ENCODE measurements at places on chromosomes 6 and 20.
A peak's percentile ranks its signal among the peaks of the same experiment; 100 is the strongest.

DNA sequence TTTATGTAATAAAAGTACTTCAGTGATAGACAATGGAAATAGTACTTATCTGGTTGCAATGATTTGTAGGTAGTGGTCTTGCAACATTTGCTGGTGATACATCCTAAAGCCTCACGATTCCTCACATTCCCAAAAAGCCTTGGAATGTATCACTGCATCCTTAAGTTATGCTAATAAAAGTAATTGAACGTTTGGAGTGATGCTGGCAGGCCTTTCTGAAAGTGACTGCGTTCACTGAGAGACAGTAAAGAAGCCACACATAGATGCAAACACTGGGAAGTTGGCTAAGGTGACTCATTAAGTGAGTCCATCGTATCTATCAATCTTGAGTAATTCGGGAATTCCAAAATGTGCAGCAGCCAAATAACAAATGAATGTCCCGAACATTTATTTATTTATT lies 444.1 kb upstream of the SOX4 start:
- no peak for DNase-seq

DNA sequence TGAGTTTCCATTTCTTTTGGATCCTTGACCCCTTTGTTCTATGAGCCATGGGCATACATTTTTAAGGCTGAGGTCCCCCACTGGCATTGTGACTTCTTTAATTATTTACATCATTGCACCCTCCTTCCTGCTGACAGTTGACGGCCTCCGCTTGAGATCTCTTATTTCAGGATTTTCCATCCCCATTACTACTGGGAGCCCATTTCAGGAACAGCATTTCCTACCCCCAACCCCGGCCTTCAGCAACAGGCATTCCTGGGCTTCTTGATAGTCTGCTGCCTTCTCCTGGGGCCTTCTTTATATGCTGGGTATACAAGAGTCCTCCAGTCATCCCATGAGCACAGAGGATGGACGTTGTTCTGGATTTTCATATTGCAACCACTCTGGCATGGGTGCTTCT lies 3.8 kb downstream of the ULBP1 start:
- DNase-seq: no peak

DNA sequence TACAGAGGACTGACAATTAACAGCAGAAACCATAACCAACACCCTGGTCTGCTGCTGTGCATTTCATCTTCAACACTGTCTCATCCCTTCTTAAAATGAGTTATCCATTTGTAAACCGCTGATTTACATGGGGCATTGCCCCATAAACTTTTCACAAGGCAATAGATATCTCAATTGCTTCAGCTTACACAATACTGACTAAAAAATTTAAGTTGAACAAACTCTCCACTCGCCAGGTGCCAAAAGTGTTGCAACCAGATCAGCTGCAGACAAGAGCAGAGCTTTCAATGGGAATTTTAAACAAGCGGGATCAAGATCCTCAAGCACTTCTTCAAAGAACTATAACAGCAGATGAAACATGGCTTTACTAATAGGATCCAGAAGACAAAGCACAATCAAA lies 183.0 kb downstream of the TASP1 start:
- DNase-seq: no peak

GRCh38 chr6:137866200-137866913 lies 702 bp upstream of the TNFAIP3 start:
- no peak for DNase-seq

GRCh38 chr6:43702534-43703440 lies 15.2 kb upstream of the MRPS18A start:
- DNase-seq: peak; percentile 91

- no peak for DNase-seq
These were observed 347.8 kb upstream of the HS3ST5 start for GRCh38 chr6:114690625-114691024.

DNA sequence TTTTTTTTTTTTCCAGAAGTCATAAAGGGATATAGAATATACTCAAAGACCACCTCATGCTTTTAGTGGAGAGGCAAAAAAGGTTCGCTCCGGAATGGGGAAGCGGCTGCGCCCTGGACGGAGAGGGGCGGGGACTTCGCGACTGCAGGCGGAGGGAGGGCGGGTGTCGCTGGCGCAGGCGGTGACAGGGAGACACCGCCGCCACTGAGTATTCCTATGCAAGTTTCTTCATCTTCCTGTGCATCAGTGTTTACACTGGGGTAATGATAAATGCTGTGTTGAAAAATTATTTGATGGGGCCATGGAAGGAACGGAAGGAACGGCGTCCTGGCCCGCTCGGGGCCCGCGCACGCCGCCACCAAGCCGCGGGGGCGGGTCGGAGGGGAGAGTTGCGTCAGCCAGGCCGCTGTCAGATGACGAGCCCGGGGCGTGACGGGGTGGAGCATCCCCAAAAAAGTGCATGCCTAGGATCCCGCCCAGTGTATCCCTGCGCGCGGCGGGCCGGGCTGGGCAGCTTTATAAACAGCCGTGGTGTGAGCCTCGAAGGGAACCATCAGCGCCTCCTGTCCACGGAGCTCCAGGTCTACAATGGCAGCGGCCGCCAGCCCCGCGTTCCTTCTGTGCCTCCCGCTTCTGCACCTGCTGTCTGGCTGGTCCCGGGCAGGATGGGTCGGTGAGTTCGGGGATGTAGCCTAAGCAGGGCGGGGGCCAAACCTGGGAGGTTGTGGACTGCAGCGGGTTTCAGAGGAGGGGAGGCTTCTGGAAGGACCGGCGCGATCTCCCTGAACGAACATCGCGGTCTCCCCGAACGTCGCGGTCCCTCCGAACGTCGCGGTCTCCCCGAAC lies at the start of gene ULBP1:
TSS of gene ULBP1 (plus strand) at position 482 of the 846 bp plus-strand sequence. CDS start at position 589, 107 bp downstream.
- DNase-seq: peak; percentile 67

DNA sequence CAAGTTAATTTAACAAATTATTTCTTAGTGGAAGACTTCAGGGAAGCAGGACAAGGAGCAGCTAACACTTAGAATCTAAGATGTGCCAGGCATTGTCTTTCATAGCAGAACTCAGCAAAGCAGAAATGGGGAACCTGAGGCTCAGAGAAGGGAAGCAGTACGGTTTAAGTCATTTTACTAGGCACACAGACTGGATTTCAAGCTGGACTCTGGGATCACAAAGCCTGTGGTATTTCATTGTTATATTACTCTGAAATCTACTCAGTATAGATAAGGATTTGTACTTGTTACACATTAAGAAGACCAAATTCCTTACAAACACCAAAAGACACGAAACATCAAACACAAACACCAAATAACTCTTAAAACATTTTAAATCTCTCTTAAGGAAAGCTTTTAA lies 199.6 kb downstream of the ISM1 start:
- DNase-seq: no peak

DNA sequence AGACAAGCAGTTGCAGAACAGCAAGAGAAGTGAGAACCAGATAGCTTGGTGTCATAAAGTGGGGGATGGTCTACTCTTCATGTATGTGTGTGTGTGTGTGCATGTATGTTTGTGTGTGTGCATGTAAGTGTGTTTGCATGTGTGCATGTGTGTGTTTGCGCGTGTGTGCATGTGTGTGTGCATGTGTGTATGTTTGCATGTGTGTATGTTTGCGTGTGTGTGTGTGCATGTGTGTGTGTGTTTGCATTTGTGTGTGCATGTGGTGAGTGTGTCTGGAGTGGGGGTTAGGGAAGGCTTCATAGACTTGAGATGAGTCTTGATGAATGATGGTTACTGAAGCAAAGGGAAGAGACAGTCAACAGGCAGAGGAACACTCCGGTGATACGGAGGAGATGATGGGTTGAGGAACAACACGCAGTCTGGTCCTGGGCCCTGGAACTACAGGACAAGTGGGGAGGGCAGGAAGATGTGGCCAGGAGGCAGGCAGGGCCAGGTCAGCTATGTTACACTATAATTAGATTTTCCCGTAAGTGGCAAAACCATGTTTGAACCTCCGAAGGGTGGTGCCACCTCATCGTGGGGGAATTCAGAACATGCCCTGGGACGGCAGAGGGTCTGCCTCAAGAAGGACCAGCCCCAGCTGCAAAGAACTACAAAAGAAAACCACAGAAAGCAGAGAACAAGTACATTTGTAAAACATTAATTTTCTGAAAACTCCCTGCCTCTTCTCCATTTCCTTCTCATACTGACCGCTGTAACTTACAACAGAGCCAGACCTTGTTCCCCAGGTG lies 38.7 kb upstream of the PDE10A start:
- no peak for DNase-seq

DNA sequence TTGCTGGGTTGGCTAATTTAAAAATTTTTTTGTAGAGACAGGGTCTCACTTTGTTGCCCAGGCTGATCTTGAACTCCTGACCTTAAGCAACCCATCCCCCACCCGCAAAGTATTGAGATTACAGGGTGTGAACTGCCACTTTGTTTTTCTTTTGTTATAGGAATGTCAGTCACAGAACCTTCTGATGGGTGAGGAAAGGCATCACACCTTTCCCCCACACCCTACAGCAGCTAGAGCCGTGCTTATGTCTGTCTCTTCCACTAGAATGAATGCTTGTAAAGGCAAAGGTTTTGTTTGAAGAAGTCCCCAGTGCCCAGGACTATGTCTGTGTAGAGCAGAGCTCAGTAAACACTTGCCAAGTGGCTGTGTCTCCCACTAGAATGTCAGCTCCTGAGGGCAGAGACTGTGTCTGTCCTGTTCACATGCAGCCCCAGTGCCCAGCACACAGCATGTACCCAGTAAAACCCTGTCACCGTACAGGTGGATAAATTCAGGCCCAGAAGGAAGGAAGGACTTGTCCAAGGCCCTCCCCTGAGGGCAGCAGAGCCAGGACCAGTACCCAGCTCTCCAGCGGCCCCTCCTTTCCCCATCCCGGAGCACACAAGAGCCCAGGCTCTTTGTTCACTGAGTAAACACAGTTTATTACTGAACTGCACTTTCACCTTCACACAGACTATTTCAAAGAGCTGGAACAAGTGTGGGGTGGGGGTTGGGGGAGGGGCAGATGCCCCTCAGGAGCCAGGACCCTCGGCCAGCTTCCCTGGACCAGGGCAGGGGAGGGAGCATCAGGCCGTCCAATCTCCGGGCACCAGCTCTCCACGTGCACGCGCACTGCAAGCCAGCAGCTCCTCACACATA lies 26.4 kb downstream of the COX4I2 start:
- DNase-seq: no peak
